T47D (cell line): ENCODE measurements at places on chromosomes 2 and 18.

DNA sequence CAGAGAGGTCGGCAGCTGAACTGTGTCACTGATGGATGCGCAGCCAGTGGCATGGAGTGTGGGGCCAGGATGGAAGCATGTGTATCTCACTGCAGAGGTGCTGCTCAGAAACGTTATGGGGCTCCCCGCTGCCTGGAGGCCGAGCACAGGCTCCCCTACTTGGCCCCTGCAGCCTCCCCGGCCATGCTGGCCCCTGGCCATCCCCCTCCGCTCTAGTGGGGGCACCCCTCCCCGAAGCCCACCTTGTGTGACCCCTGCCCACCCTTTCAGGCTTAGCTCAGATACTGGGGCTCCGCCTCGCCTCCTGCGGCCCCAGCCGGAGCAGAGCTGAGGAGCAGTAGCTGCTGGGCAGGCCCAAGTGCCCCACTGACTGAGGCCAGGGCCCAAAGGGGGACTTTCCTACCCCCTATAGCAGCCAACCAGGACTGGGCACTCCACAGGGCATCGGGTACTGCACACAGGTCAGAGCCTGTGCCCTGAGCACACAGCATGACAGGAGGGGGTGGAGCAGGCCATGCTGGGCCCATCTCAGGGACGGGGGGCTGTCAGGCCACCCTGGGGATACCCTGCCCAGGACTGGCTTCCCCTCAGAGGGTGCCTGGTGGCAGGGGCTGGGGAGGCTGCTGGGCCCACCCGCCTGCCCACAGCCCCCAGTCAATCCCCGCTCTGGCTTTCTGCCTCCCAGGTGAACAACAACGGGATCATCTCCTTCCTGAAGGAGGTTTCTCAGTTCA, 31.3 kb downstream of the SNED1 start:
- DNase-seq, result no peak

- DNase-seq, result peak; percentile 51
Measured at GRCh38 chr2:221969087-221969829, 329.5 kb downstream of the PAX3 start.

DNA sequence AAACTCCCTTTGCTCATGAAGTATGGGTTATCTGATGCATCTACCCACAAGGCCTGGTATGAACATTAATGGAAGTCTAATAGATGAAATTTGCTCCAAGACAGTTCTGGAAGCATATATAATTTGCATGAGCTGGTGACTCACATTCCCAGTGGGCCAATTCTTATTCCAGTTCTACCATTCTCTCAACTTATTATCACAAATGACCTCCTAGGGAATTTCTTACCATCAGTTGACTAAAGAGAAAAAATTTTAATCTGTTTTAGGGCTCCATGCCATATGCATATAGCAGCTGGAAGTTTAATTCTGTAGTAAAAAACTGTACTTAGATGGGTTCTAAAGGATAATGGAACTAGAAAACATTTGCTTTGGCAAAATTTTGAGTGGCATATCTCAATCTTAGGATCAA, 165.2 kb upstream of the COL3A1 start:
- DNase-seq, result no peak

- no peak for DNase-seq
Measured at GRCh38 chr2:193894081-193894480, 1699.3 kb upstream of the TMEFF2 start.

DNA sequence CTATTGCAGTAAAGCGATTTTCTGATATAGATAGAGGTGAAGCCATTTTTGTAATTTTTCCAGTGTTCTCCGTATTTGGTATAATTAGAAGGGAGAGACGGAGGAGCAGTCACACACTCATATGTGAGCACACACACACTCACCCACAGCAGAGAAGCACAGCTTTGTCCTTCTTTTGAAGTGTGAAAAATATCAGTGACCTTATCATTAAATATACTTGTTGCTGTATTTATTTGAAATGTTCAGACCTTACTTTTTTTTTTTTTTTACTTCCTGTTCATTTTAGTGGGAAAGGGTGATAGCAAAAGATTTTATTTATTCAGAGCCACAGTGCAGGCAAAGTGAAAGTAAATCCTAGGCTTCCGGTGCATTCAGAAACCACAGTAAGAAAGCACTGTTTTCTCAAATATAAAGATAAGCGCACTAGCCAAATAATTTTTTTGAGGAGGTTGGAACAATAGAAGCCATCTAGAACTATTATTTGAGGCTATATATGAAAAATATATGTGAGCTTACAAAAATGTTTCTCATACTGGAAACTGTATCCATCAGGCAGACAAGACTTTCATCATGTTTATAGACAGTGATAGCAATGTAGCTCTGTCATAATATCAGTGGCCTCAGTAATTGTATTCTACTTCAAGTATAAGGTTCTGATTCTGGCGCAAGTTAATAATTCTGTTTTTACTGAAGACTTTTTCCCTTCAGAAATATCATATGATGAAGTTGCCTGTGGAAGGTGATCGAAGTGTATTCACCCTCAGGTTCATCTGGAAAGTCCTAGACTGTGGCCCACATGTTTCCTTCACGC, 37.2 kb downstream of the TSHZ1 start:
- peak; percentile 6 for DNase-seq
